ENCODE measurements at places on chromosomes 16 and 17. TPM values are rescaled to one million over a fixed set of nuclear protein-coding genes. Genes with fewer than 3 reads are reported as not detected.

DNA sequence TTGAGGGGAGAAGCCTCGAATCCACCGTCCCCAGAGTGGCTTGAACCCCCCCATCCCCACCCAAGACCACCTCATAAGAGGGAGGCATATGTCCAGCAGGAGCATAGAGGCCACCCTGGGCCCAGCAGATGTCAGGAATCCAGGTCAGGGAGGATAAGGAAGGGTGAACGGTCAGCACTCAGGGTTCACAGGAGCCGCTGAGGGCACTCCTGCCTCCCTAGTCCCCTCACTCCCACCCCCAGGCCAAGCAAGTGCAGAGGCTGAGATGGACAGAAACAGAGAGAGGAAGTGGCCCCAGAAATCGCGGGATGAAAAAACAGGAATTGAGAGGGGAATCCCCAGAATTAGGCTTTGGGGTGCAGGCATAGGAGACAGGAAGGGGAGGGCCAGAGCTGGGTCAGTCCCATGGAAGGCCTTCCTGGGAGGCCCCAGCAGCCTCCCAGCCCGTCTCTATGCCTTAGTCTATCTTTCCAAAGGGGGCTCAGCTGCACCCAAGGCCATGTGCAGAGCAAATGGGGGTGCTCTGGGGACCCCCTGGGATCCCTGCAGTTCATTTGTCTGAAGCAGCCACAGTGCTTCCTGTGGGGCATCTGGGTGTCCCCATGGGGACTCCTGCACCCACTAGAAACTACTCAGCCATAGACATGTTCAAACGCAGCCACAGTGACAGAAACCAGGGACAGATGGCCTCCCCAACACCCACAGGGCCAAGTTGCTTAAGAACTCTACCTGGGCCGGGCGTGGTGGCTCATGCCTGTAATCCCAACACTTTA is 1.7 kb downstream of the CMTM3 start:
- no peak for DNase-seq

DNA sequence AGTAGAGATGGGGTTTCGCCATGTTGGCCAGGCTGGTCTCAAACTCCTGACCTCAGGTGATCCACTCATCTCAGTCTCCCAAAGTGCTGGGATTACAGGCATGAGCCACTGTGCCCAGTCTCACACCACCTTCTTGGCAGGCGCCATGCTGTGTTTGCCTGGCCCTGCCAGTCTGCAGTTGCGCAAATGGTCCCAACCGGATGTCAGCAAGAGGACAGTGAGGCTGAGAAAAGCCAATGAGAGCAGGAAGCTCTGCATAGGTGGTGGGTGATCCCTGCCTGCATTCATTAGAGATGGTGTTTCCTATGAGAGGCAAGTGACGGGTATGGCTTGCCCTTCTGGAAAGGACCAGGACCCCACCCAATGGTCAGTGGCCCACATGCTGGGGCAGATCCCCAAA is 59.3 kb downstream of the PECAM1 start:
- peak; percentile 86 for DNase-seq

DNA sequence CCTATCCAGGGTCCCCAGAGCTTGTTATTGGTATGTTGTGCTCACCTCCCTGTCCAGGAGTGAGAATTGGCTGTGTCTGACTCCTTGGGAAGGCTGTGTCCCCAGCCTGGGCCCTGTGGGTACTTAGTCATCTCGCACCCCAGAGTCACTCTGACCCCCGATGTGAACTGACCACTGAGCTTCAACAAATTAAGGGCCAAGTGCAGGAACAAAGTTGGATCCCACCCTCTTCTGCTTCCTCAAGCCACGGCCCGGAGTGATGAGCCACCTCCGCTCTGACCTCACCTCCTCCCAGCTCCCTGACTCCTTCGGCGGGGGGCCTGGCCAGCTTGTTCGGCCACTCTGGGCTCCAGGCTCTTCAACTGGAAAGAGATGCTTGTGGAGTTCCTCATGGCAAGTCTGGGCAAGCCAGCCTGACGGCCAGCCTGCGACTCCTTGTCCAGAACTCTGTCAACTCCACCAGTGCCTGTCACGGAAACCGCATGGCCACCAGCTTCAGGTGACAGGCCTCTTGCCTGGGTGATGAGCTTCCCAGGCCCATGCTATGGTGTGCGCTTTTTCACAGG is 22.3 kb upstream of the MPRIP start:
- DNase-seq: no peak

DNA sequence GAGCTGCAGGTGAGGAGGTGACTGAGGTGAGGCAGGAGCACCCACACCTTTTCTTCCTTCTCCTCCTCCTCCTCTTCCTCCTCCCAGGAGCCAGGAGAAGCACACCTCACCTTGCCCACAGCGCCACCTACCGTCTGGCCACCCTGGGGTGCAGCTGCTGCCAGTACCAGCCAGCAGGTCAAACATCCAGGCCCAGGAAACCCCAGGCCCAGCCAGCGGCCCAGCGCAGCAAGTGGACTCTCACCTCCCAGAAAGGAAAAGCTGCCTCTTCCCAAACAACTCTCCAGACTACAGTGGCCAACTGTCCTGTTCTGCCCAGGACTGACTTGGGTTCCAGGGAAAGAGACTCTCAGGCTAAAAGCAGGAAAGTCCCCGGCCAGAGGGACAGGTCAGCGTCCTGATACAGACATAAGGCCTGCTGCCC is 22.7 kb downstream of the PEMT start:
- peak; percentile 89 for DNase-seq

GRCh38 chr16:87979352-87979751 is 28.1 kb downstream of the BANP start:
- DNase-seq: no peak

GRCh38 chr16:17426451-17426850 is 44.3 kb downstream of the XYLT1 start:
- no peak for DNase-seq

The NPIPA5 gene
- 6.7 TPM for total RNA-seq

DNA sequence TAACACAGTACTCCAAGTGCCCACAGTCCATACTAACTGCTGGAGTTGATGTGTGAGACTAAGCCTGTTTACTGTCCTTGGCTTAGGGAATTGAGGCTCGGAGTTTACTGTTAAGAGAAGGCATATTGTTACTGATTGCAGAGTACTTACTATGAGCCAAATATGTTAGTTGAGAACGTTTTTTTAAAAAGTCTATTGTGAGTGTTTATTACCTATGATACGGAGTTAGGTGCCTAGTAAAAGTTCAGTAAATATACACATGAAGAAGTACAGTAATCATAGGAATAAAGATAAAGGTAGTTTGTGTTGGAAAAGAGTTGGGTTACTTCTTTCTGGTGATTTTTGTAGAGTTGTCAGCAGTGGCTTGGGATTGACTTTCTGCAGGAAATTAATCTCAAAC is 25.4 kb downstream of the ZNRF1 start:
- DNase-seq: no peak

The PPP1R27 gene
- 0.32 TPM for total RNA-seq

The CALB2 gene
- 0.70 TPM for total RNA-seq

DNA sequence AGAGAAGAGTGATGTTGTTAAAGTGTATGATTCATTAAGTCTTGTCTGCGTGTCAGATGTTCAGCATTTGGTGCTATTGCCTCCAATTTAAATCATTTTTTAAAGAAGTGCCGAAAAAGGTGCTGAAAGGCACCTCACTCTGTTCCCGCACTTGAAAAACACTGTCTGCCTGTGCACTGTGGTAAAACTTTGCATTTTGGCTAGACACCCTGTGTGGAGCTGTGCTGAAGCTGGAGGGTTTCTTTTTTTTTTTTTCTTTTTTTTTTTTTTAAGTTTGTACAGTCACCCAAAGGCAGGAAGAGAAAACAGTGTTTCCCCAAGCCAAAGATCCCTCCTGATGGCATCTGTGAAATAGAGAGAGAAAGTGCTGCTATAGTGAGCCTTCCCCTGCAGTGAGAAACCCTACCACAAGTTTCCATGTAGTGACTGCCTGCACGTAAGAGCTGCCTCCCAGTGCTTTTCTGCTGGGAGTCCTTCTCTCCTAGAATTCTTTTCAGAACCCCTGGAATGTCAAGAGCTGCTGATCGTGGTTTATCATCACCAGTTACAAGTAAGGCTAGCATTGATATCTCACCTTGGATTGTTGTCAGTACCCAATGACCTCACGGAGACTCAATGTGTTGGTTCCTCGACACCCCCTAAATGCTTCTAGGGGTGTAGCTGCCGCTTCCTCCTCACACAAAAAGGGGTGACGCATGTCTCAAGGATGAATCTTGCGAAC is 116.0 kb upstream of the SOX9 start:
- no peak for DNase-seq

DNA sequence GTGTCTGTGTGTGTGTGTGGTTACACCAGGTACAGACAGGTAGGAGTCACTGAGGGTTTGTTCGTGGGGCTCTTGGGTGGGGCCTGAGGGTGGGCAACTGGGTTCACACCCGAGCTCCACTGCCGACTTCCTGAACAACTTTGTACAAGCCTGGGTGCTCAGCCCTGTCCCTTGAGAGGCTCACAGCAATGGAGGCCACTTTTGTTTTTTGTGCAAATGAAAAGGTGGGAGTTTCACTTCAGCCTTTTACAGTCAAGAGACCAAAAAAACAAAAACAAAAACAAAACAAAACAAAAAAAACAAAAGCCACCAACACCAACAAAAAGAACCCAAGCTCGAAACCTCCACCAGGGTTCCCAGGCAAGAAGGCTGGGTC is 2.4 kb downstream of the RHBDF2 start:
- DNase-seq: no peak

DNA sequence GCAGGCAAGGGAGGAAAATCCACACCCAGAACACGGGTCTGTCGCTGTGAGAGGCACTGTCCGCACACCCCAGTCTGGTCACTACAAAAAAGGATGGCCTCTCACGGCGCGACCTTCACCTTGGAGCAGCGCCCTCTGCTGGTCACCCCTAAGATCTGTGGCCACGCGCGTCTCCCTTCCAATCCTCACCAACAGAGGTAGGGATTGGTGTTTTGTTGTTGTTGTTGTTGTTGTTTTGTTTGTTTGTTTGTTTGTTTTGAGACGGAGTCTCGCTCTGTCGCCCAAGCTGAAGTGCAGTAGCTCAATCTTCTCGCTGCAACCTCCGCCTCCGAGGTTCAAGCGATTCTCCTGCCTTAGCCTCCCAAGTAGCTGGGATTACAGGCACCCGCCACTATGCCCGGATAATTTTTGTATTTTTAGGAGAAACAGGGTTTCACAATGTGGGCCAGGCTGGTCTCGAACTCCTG is 15.0 kb upstream of the C17orf58 start:
- DNase-seq: peak; percentile 87

DNA sequence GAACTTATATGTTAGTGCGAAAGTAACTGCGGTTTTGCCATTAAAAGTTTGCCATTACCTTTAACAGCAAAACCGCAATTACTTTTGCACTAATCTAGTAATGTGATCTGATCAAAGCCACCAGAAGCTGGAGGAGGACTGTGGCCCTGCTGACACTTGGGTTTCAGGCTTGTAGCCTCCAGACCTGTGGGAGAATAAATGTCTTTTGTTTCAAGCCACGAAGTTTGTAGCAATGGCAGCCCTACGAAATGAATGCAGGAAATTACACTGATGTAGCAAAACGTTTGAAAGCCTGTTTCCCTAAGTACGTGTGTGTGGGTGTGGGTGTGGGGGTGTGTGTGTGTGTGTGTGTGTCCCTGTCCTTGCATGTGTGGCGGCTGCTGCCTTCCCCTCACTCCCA is 66.6 kb downstream of the WSB1 start:
- DNase-seq: no peak

GRCh38 chr16:80924372-80924978 is 82.2 kb downstream of the CMC2 start:
- DNase-seq: no peak

The KRTAP4-2 gene
- not detected for total RNA-seq

- DNase-seq: no peak
Measured at GRCh38 chr17:3635474-3636153, 436 bp downstream of the SHPK start.

GRCh38 chr17:35972945-35973332 is 8.4 kb downstream of the CCL16 start:
- no peak for DNase-seq

DNA sequence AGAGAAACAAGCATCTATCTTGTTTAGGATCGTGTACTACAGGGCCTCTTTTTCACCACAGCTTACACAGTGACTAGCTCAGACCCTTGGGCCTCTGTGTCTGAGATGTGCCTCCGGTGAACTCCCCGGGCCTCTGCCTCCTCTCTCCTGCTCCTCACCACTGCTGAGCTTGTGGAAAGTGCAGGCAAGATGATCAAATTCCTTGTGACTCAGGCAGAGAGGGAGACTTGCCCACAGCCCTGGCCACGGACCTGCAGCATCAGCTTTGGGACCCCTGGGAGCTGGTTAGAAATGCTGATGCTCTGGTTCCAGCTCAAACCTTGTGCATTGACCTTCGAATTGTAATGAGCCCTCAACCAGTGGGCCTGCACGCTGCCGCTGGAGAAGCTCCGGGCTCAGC is 79.8 kb downstream of the ZDHHC7 start:
- DNase-seq: no peak

- no peak for DNase-seq
Measured at GRCh38 chr16:57775661-57776469, 26.4 kb downstream of the KIFC3 start.

The KRTAP9-2 gene
- total RNA-seq: not detected
